ENCODE measurements at places on chromosomes 11 and 22.

GRCh38 chr11:105738986-105739795 lies 129.3 kb downstream of the GRIA4 start:
- ATAC-seq = no peak

DNA sequence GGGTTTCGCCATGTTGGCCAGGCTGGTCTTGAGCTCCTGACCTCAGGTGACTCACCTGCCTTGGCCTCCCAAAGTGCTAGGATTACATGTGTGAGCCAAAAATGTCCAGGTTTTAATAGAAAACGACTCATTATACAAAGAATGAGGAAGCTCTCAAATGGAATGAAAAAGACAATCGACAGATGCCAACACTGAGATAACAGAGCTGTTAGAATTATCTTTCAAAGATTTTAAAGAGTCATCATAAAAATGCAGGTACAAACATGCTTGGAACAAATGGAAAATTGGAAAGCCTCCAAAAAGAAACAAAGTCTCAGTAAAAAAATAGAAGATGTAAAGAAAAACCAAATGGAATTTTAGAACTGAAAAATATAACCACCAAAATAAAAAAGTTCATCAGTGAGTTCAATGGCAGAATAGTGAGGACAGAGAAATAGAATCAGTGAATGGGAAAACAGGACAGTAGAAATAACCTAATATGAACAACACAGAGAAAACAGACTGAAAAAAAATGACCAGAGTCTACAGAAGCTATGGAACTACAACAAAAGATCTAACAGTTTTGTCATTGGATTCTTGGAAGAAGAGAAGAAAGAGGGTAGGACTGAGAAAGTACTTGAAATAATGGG lies 10.9 kb downstream of the GAB2 start:
- ATAC-seq = no peak

- no peak for ATAC-seq
Measured at GRCh38 chr22:26447584-26448329, 18.7 kb downstream of the ASPHD2 start.

GRCh38 chr22:38792833-38793232 lies 1.1 kb downstream of the DNAL4 start:
- ATAC-seq = peak; percentile 43

GRCh38 chr22:24026056-24026455 lies 15.0 kb downstream of the CABIN1 start:
- no peak for ATAC-seq

Data from activated T-helper 17 cell treated with anti-CD3 and anti-CD28 coated beads, Interleukin-2, amount 50 U/mL, for 72 hours (primary cell).